Peyer's patch (tissue), 4 donors: ENCODE measurements at places on chromosomes 1 and 21. TPM values are rescaled to one million over a fixed set of nuclear protein-coding genes. Genes with fewer than 3 reads are reported as not detected.

- H3K4me3 ChIP-seq: no peak overlapping the region
- DNase-seq: no peak
- H3K27me3 ChIP-seq: no peaks in the 10 kb centered on the region
- H3K4me1 ChIP-seq: no peaks in the 10 kb centered on the region
- no peak overlapping the region for H3K27ac ChIP-seq
- no peaks in the 10 kb centered on the region for H3K36me3 ChIP-seq
Observed at GRCh38 chr1:114290341-114290740, 136.7 kb upstream of the SYT6 start.

- no peaks in the 10 kb centered on the region for H3K36me3 ChIP-seq
- H3K27ac ChIP-seq: no peak overlapping the region
- no peak for DNase-seq
- H3K27me3 ChIP-seq: no peaks in the 10 kb centered on the region
- H3K4me3 ChIP-seq: no peak overlapping the region
Observed at GRCh38 chr1:56910441-56910985, 55.3 kb downstream of the C8B start.

GRCh38 chr21:44477131-44477530 lies 21.8 kb downstream of the LRRC3 start:
- no peaks in the 10 kb centered on the region for H3K36me3 ChIP-seq
- no peaks in the 10 kb centered on the region for H3K4me1 ChIP-seq

GRCh38 chr1:156534424-156535060 lies 34.0 kb upstream of the MEF2D start:
- no peak overlapping the region for H3K4me3 ChIP-seq
- no peak overlapping the region for H3K27ac ChIP-seq
- H3K36me3 ChIP-seq: no peaks in the 10 kb centered on the region
- H3K27me3 ChIP-seq: no peaks in the 10 kb centered on the region
- DNase-seq: no peak

DNA sequence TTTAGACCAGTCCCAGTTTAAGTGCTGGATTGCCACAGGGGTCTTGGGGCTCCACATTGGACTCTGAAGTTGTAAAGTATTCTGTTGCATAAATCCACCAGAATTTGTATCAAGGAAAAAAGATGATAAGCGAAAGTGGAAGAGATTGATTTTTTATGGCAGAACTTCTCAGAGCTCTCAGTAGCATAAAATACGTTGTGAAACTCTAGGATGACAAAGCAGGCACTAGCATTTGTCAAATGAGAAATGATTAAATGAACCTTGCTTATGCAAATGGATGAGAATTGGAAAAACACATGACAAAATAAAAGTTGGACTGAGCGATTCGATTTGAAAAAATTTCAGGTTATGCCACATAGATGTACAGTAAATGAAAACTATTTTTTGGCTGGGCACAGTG lies 253.8 kb upstream of the RAB4A start:
- H3K36me3 ChIP-seq: no peaks in the 10 kb centered on the region

DNA sequence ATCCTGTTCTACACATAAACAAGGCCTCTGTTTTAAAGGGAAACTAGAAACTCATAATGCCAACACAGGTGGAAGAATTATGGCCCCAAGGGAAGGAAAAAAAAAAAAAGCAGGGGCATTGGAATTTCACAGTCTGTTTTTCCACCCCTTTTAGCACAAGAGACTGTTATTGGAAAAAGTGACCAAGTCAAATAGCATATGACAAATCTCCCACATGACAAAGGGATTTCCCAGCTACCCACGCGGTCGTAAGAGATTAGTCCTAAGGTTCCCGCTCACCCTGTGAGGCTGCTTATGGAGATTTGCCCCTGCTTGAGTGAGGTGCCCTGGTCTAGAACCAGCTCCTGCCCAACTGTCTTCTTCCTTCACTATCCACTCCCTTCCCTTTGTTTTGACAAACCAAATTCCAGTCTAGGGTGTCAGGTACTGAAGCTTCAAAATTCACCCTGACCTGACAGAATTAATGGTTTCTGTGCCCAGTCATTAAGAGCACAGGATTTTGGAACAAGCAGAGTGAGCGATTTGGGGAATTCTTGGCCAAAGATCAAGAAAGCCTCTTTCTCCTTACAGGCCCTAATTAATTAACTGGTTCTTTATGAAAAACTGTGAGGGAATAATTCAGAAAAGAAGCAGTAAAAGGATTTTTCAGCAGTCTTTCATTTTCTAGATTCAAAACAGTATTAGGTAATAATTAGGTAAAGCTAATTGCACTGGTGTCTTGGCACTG lies 107.3 kb downstream of the NMNAT2 start:
- no peak overlapping the region for H3K4me3 ChIP-seq
- DNase-seq: no peak
- H3K36me3 ChIP-seq: no peaks in the 10 kb centered on the region
- peak overlapping the region; percentile 22 for H3K27ac ChIP-seq
- H3K4me1 ChIP-seq: no peaks in the 10 kb centered on the region

DNA sequence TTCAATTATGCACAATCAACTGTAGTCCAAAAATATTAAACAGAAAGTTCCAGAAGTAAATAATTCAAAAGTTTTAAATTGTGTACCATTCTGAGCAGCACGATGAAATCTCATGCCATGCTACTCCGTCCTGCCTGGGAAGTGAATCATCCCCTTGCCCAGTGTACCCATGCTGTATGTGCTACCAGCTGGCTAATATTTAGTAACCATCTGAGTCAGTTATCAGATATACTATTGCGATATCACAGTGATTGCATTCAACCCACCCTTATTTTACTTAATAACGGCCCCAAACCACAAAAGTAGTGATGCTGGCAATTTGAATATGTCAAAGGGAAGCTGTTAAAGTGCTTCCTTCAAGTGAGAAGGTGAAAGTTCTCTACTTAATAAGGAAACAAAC lies 56.2 kb downstream of the EVI5 start:
- no peaks in the 10 kb centered on the region for H3K36me3 ChIP-seq
- H3K27me3 ChIP-seq: no peaks in the 10 kb centered on the region
- H3K4me1 ChIP-seq: no peaks in the 10 kb centered on the region
- H3K27ac ChIP-seq: no peak overlapping the region

DNA sequence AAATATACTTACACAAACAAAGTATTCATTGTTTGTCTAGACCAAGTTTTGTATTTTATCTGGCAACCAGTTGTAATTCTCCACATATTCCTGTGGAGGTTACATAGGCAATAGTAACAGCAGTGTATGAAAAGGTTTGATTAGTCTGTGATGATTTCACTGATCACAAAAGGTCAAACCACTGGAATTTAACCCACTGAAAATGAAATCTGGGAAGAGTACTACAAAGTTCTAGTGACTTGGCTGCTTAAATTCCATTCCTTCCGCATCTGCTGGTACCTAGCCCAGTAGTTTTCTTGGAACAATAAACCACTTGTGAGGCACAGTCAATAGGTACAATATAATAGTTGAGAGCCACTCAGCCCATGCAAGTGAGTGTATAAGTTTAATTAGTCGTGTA lies 205.4 kb downstream of the NFIA start:
- H3K36me3 ChIP-seq: no peaks in the 10 kb centered on the region
- no peaks in the 10 kb centered on the region for H3K27me3 ChIP-seq
- no peak for DNase-seq
- no peaks in the 10 kb centered on the region for H3K4me1 ChIP-seq

Gene ZBTB21
- 20.4 TPM for total RNA-seq

Gene CYP4Z1
- not detected for total RNA-seq

Gene CLDN17
- not detected for total RNA-seq

Gene CAPN8
- 74.0 TPM for total RNA-seq

Gene CYP2J2
- total RNA-seq: 96.4 TPM

Gene KCNE2
- total RNA-seq: not detected

Gene PIK3R3
- total RNA-seq: 12.4 TPM
